ENCODE measurements at places on chromosomes 7 and 10.

DNA sequence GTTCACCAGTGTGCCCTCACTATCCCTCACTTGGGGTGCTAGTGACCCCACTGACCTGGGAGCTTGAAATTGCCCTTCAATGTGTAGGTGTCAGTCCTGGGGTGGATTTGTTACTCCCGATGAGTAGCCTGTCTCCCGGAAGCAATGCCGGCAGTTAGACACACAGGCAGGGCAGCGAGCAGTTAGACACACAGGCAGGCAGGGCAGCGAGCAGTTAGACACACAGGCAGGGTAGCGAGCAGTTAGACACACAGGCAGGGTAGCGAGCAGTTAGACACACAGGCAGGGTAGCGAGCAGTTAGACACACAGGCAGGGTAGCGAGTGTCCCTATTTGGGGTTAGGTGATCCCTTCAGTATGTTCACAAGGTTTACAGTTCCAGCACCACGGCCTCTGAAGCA, 44.0 kb downstream of the VWA2 start:
- H3K27ac ChIP-seq: no peak overlapping the region
- H3K27me3 ChIP-seq: no peaks in the 10 kb centered on the region

- no peak for DNase-seq
- no peak overlapping the region for H3K27ac ChIP-seq
- no peaks in the 10 kb centered on the region for H3K27me3 ChIP-seq
- peaks cover 3% of the 10 kb centered on the region for H3K36me3 ChIP-seq
- H3K4me3 ChIP-seq: no peak overlapping the region
- peaks cover 6% of the 10 kb centered on the region for H3K4me1 ChIP-seq
Measured at GRCh38 chr10:128306535-128306934, 180.3 kb upstream of the MKI67 start.

- no peaks in the 10 kb centered on the region for H3K27me3 ChIP-seq
- H3K27ac ChIP-seq: peak overlapping the region; percentile 5
- DNase-seq: peak; percentile 63
- peaks cover 29% of the 10 kb centered on the region for H3K4me1 ChIP-seq
- no peak overlapping the region for H3K4me3 ChIP-seq
- peaks cover 23% of the 10 kb centered on the region for H3K36me3 ChIP-seq
Measured at GRCh38 chr10:481628-482027, 207.8 kb downstream of the DIP2C start.

GRCh38 chr7:8117195-8117594, 144.8 kb downstream of the ICA1 start:
- H3K27me3 ChIP-seq: no peaks in the 10 kb centered on the region
- DNase-seq: no peak
- H3K27ac ChIP-seq: no peak overlapping the region
- H3K4me1 ChIP-seq: no peaks in the 10 kb centered on the region

Measured in type B pancreatic cell (in vitro differentiated cells).